ENCODE measurements at places on chromosomes 2 and 18.

DNA sequence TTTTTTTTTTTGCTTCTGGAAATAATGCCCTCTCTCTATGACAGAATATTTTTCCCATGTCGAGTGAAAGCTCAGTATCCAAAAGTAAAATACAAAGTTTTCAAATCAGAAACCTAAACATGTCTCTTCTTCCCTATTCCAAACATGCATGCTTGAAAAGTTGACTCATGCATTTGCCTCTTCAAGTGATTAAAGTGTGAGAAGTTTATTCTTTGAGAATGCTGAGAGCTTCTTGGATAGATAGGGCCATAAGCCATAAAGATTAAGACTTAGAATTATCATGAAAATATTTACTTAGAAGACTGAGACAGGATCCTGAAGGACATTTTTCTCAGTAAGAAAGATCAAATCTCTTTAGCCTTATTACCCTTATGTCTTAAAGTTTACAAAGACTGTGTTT is 98.6 kb upstream of the EPB41L5 start:
- no peak for DNase-seq

- DNase-seq = no peak
Observed at GRCh38 chr2:30026091-30027055, 105.0 kb upstream of the ALK start.

- DNase-seq = no peak
Observed at GRCh38 chr2:60505880-60506260, 47.6 kb downstream of the BCL11A start.

GRCh38 chr2:223076573-223076972 is 24.6 kb downstream of the KCNE4 start:
- DNase-seq = no peak

GRCh38 chr2:9697909-9698308 is 67.1 kb upstream of the YWHAQ start:
- DNase-seq = no peak

DNA sequence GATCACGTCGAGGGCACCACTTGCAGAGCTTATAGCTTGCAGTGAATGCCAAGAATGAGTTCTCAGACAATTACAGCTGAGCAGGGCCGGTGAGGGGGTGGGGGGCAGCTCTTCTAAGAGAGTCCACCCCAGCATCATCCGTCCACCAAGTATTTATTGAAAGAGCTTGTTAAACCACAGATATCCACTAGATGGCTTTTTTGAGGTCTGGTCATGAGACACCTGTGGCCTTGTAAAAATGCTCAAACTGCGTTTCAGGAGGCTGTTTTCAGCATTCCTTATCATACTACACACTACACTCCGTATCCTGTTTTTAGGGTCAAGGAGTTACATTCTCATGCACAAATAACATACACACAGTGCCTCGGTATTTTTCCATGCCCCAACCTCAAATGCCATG is 51.5 kb downstream of the DNAJC10 start:
- DNase-seq = no peak

- no peak for DNase-seq
Observed at GRCh38 chr2:32941944-32942690, 4.6 kb upstream of the LTBP1 start.

DNA sequence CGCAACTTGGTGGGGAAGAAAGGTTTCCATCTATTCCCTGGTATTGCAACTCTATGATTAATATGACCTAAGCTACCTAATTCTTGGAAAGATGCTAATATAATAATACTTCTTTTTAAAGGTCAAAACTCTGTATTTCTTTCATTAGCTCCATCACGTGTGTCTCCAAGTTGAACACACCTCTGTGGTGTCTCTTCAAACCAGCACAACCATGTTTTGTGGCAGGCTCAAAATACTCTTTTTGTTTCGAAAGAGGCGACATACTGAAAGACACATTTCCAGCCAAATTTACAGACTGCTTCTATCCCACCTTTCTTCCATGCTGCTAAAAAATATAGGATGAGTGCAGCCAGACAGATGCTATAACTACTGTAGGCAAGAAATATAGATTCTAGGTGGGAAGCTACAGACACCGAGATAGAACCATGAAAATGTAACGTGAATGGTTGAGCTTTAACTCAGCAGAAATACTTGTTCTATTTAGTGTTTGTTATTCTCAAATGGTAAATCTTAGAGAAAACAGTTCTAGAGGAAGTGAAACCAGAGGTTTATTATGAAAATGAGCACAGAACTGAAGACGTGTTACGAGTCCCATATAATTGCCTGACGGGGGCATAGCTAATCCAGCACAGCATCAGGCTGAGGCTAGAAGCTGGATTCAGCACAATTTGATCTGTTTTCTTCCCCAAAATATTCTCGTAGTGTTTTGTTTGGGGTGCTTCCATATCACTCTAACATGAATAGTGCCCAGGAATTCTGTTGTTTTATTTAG is 991.5 kb upstream of the FANCL start:
- no peak for DNase-seq

- DNase-seq = no peak
Observed at GRCh38 chr2:160387558-160388262, 105.9 kb downstream of the RBMS1 start.

- DNase-seq = no peak
Observed at GRCh38 chr18:76252139-76252538, 242.9 kb downstream of the ZNF516 start.

DNA sequence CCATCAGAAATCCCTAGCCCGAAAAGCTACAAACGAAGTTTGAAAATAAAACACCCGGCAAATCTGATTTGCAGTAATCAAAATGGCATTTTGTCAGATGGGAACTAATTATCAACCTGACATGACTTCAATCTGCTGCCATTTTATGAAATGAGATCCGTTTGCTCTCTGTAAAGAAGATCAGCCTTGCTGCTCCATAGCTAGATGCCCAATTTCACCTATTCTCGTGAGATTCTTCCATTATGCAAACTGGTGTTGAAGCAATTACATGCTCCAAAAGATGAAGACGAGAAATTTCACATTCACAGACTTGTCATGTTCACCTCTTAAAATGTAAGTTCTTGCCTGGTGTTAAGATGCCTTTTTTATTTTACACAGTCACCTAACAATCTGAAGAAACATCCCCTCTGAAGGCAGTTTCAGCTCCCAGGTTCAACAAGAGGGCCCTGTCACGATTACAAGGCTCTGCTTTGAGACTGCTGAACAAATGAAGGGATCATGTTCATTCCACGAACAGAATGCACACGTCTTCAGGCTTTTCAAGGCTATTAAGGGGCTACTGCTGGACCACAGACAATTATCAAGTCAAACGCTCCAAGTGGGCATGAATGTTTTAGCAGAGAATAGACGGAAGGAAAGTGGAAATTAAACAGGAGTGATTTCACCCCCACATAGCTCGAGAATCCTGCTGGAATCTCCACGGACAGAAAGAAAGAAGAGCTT is 172.6 kb upstream of the PID1 start:
- DNase-seq = no peak

- DNase-seq = no peak
Observed at GRCh38 chr2:129721846-129722245, 257.6 kb upstream of the RAB6C start.

DNA sequence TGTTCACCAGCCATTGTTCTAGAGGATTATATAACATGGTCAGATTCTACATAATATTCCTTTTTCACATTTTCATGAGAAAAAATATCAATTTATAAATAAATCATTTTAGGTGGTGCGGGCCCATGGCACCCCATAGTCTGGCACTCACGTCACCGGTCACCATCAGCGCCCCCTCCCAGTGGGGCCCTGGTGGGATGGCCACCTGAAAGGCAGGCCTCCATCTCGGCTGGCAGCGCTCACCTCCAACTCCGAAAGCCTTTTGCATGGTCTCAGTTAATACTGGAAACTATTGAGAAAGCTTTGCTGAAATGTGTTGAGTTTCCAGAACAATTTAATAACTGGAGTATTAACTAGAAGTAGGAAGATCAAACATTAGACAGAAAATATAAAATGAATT is 141.4 kb upstream of the SALL3 start:
- no peak for DNase-seq
